Activated CD8-positive, alpha-beta memory T cell treated with anti-CD3 and anti-CD28 coated beads for 4 hours (primary cell): ENCODE measurements at places on chromosomes 5 and 9.

- DNase-seq = no peak
Measured at GRCh38 chr9:126520453-126520852, 93.3 kb upstream of the LMX1B start.

GRCh38 chr5:54695198-54695966 is 177.8 kb downstream of the SNX18 start:
- no peak for DNase-seq

DNA sequence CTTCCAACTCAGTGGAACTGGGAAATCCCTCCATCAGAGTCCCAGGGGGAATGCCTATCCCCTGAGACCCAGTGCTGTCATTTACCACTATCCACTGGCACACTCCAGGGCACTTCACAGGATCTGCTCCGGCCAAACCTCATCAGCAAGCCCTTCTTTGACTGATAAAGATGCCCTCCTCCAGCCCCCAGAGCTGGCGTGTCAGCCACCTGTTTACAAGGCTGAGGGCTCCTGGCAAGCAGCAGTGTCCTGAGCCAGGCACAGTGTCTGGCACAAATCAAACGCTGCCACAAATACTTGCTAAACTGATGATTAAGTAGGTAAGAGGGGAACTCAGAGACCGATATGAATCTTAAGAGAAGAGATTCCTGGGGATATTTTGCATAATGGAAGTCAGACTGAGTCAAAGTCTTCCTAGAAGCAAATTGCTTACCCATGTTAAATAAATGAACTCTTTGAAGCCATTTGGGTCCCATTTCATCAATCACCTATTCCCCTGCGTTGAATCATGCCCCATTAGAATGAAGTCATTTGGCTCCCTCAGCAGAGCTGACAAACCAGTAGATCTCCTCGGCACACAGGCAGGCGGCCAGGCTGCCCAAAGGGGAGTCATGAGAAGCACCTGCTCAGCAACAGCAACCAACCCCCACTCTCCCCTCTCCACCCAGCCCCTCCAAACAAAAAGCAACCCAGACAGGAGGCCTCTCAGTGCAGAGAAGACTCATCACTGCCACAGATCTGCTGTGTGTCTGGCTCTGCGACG is 97.4 kb downstream of the CDK5RAP2 start:
- DNase-seq = no peak

- DNase-seq = no peak
Measured at GRCh38 chr9:107683566-107683965, 194.0 kb upstream of the KLF4 start.

DNA sequence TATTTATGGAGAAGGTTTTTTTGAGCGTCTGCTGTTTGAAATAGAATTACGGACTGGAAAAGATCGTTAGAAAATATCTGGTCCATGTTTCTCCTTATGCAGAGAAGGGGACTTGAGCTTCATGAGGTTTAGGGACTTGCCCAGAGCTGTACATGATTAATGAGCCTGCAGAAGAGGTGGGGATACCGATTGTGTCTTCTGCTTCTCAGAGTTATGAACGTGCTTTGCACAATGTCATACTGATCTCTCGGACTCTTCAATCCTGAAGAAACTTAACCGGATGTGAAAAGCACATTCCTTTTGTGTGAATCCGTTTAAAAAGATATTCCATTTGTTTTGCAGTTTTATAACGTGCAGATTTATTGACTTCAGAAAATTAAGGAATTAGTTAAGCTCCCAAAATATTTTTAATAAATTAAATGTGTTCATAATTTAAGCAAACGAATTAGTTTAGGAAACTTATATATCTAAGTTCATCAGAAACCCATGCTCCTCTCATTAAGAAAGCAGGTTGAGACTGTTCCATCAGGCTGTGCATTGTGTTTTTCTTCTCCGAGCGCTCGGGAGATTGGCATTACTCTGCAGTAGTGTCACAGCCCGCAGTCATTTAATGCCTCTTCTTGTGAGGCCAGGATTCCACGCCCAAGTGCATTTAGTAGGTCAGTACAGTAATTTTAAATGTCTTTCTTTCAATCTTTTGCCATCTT is 40.8 kb upstream of the MEF2C start:
- no peak for DNase-seq

- no peak for DNase-seq
Measured at GRCh38 chr9:107751567-107752210, 262.1 kb upstream of the KLF4 start.

DNA sequence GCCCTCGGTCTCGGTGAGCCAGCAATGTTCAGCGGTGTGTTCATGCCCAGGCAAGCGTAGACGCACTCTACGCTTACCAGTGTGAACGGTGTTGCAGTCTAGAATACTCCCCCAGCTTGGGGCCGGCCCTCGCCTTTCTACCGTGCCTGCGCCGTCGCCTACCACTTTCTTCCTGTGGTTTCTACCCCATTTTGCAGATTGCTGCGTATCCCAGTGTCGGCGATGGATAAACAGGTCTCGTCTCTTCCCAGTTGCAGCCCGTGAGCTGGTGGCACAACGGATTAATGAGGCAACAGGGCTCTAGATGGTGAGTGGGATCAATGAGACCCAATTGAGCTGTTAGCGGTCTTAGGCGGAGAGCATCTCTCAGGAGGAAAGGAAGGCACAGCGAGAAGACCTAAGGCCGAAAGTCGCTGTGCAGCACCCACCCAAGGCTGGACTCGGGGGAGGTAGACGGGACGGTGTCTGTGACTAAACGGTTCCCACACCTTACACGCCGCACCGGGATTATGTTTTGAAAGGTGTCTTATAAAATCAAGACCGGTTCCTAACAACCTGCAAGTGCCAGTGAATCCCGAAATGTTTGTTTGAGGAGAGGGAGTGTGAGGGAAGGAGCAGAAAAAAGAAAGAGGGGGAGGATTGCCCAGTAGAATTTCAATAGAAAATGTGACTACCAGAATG is 5.8 kb downstream of the OTP start:
- no peak for DNase-seq

- DNase-seq = no peak
Measured at GRCh38 chr9:73131461-73131860, 20.2 kb upstream of the ANXA1 start.

- DNase-seq = no peak
Measured at GRCh38 chr9:8408575-8409190, 609.1 kb upstream of the DMAC1 start.
